GM10248 (cell line): ENCODE measurements at places on chromosomes 4 and X.

- DNase-seq, result no peak
These were observed 107.7 kb downstream of the SMIM20 start for GRCh38 chr4:26021417-26022345.

DNA sequence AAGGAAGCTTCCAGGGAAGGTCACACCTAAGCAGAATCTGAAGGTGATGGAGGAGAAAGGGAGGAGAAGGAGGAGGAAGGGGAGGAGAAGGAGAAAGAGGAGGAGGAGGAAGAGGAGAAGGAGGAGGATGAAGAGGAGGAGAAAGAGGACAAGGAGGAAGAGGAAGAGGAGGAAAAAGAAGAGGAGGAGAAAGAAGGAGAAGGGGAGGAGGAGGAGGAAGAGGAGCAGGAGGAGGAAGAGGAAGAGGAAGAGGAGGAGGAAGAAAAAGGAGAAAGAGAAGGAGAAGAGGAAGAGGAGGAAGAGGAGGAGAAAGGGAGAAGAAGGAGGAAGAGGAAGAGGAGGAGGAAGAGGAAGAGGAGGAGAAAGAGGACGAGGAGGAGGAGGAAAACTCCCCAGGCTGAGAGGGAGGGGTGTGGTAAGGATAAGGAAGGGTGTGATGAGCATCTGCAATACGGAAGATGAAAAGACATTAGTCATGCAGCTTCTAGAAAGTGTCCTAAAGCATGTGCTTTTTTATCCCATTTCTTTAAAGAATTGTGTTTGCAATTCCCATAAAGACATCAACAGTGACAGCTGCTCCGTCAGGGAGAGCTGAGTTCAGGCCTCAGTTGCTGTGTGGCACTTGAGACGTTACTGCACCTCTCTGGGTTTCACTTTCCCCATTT lies 41.1 kb downstream of the CRMP1 start:
- DNase-seq, result no peak

- DNase-seq, result no peak
These were observed 262.6 kb downstream of the STIM2 start for GRCh38 chr4:27123123-27123768.

DNA sequence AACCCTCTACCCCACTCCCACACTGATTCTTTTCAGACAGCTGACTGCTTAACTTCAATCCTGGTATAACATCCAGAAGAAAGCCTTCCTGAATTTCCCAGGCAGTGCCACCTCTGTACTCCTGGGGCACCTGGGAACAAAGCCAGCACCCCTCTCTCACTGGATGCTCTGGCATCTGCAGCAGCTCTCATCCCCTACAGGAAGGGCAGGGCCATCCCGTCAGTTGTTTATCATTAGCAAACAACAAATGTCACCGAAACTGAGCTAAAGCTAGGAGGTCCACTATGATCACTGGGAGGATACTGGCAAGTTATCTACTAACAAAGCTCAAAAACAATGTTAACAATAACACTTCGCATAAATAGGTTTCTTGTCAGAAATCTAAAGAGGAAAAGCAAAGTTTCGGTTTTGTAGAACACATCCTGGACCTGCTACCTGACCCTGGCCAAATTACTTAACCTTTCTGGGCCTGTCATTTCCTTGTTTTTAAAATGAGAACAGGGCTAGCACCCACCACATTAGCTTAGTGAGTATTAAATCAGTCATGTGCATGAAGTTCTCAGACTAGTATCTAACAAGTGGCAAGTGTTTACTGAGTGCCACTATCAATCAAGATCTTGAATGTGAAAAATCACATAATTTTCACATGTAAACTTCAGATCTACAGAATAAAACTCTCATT lies 86.6 kb downstream of the NR3C2 start:
- DNase-seq, result no peak

GRCh38 chr4:103289186-103289585 lies 91.0 kb upstream of the CENPE start:
- DNase-seq, result no peak

- DNase-seq, result no peak
These were observed 556 bp downstream of the ATP5ME start for GRCh38 chr4:673349-674091.

DNA sequence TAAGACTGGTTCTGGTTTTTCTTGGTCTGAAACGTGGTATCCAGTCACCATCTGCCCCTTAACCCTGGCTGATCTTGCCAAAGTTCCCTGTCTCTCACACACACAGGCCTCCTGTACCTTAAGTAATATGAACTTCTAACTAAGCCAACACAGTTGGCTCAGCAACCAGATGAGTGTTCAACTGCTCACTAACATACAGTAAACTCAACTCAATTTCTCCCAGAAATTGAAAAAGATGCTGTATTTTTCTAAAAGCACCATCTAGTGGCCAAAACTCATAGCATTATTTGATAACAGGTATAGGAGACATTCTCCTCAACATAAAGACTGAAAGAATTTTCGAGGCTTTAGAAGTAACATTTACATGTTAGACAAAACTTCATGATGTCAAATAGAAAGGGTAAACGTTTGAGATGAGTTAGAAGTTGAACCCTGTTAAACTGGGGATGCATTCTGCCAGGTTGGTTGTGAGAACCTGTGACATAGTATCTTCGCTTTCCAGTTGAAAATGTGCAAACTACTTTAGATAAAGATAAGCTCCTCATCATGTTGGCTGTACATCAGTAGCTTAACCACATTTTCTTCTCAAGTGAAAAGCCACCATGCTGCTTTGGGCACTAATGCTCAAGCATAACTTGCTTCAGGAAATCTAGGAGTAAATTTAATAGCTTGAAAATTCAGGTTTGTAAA lies 31.2 kb downstream of the CCNI start:
- DNase-seq, result peak; percentile 24

- no peak for DNase-seq
These were observed 50.4 kb upstream of the PAGE5 start for GRCh38 chrX:55169782-55170181.

- no peak for DNase-seq
These were observed 29.8 kb downstream of the IQCM start for GRCh38 chr4:149785696-149786431.

GRCh38 chrX:154051201-154051810 lies 31.6 kb upstream of the IRAK1 start:
- DNase-seq, result peak; percentile 62

- DNase-seq, result no peak
These were observed 395.8 kb downstream of the GASK1B start for GRCh38 chr4:157776930-157777528.

- DNase-seq, result no peak
These were observed 160.0 kb upstream of the NHS start for GRCh38 chrX:17214962-17215361.

DNA sequence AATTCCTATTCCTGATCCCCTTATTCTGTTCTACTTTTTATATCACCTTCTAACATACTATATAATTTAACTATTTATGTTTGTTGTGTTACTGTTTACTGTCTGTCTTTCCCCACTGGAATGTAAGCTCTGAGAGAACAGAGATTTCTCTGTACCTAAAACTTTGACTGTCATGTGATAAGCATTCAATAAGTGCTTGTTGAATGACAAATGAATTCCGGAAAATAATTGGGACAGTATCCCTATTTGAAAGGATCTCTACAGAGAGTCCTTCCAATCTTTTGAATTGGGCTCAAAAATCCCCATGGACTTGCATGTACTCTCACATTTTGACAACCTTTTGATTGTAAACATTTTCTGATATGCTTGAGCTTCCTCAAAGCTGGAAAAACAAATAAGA lies 1.6 kb upstream of the MMGT1 start:
- no peak for DNase-seq

DNA sequence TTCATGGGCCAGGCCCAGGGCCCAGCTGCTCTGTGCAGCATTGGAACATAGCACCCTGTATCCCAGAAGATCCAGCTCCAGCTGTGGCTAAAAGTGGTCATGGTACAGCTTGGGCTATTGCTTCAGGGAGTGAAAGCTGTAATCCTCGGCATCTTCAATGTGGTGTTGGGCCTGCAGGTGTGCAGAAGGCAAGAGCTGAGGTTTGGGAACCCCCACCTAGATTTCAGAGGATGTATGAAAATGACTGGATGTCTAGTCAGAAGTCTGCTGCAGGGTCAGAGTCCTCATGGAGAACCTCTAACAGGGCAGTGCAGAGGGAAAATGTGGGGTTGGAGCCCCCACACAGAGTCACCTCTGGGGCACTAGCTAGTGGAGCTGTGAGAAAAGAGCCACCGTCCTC lies 341.7 kb downstream of the PPP3CA start:
- no peak for DNase-seq

DNA sequence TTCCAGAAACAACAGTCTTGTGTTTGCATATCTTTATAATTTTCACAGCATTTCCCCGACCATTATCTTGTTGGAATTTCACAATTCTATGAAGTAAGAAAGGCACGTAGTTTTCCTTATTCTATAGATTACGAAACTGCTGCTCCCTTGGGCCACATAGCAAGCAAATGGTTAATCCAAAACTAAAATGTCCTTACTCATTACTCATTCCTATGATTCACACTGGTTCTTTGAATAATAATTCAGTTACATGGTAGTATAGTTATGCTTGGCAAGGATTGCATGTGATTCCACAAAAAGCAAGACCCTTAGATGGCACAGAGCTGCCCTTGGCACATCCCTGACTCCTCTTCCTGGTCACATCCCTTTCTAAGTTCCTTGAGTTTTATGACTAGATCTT lies 51.2 kb downstream of the OR13H1 start:
- no peak for DNase-seq
